Panc1 (cell line): ENCODE measurements at places on chromosomes 1 and 21.

DNA sequence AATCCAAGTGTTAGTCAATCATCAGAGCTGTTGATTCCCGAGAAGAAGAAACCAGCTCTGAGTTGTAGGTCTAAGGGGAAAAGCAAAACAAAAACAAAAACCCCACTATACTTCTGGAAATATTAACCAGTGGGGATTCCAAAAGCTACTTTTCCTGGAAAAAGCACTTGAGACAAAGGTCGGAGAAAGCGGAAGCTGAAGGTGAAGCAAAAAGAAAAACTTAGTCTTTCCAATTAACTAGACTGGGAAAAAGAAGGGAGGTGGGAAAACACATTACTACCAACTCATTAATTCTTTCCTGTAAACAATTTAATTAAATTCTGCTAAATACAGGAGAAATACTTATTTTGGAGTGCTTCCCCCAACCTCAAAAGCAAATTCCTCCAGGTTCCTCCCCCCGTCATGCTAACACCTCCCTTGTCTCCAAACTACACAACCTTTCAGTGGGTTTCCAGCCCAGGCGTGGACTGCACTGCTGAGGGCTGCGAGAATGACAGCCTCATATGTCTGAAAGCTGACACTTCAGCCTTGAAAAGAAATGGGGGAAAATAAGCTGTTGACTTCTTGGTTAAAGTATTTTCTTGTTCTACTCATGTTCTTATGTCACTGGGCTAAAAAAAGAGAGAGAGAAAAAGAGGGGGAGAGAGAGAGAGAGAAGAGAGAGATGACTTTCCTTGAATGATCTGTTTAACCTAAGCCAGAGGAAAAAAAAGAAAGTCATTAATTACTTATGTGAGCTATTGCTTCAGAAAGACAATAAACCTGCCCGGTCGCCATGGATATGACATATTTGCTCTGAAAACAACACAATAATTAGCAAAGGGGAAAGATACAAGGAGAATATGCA lies 5.1 kb downstream of the CASZ1 start:
- DNase-seq: no peak
- peak overlapping the region; percentile 76 for H3K27ac ChIP-seq
- peak overlapping the region; percentile 45 for H3K4me3 ChIP-seq
- peaks cover 46% of the 10 kb centered on the region for H3K4me1 ChIP-seq
- H3K36me3 ChIP-seq: no peaks in the 10 kb centered on the region
- no peaks in the 10 kb centered on the region for H3K27me3 ChIP-seq

DNA sequence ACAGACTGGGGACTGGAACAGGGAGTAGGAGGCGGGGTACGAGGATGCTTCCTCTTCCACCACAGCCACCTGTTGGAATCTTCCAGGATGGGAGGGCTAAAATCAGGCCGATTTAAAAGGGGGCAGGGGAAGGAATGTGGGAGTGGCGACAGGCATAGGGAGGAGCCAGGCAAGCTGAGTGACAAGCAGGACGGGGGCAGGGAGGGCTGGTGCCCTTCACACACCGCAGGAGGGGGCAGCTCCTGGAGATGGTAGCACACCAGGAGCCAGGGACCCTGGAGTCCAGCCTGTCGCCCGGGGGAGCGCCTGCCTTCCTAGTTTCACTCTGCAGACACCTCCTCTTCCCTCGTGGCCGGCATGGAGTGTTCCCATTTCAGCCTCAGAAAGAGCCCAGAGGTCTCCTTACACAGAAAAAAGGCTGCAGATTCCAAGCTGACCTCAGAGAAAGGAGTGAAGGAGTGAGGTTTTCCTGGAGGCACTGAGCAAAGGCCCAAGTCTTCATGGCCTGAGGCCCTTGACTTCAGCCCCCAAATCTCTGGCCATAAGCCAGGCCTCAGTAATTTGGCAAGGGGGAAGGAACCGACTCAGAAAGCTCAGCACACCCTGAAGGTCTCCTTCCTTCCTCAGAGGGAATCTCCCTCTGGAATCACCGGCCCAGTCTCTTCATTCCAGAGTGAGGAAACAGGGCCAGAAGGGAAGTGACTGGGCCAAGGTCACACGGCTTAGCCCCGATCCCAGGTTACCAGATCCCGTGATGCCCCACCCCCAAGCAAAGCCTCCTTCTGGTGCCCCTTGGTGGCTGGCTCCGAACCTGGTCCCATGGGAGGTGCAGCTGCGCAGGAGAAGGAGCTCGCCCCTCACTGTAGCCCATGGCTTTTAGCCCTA lies 8.1 kb downstream of the BLACAT1 start:
- peaks cover 13% of the 10 kb centered on the region for H3K4me1 ChIP-seq
- no peak for DNase-seq
- no peaks in the 10 kb centered on the region for H3K27me3 ChIP-seq
- no peak overlapping the region for H3K4me3 ChIP-seq

DNA sequence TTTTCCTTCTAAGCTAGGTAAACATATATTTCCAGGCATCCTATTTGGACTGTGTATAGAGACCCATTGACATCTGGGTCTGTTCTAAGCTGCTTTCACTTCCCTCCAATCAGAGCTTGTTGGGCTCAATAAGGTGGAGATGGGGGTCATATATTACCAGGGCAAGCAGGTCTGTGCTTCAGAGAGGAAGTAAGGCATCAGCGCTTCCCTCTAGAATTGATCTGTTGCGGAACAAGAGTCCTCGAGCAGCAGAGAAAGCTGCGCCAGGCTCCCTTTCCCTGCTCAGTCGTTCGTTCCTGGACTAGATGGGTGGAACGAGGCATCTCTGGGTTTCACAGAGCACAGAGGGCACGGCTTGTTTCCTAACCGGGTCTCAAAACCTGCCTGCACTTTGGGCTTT lies 63.5 kb downstream of the DISC1 start:
- H3K4me1 ChIP-seq: no peaks in the 10 kb centered on the region
- no peak overlapping the region for H3K27ac ChIP-seq
- no peak overlapping the region for H3K4me3 ChIP-seq
- DNase-seq: no peak
- H3K36me3 ChIP-seq: no peaks in the 10 kb centered on the region

GRCh38 chr1:47406966-47407365 lies 9.1 kb upstream of the FOXE3 start:
- H3K27ac ChIP-seq: no peak overlapping the region
- H3K4me1 ChIP-seq: no peaks in the 10 kb centered on the region
- H3K4me3 ChIP-seq: no peak overlapping the region
- no peaks in the 10 kb centered on the region for H3K27me3 ChIP-seq

- H3K4me3 ChIP-seq: no peak overlapping the region
- no peak overlapping the region for H3K27ac ChIP-seq
- H3K36me3 ChIP-seq: no peaks in the 10 kb centered on the region
- DNase-seq: no peak
- H3K27me3 ChIP-seq: no peaks in the 10 kb centered on the region
Observed at GRCh38 chr1:41931578-41931977, 12.9 kb upstream of the HIVEP3 start.

- H3K4me1 ChIP-seq: no peaks in the 10 kb centered on the region
- no peak overlapping the region for H3K27ac ChIP-seq
- no peak overlapping the region for H3K4me3 ChIP-seq
- no peaks in the 10 kb centered on the region for H3K36me3 ChIP-seq
Observed at GRCh38 chr1:165875171-165875570, 47.8 kb downstream of the UCK2 start.

DNA sequence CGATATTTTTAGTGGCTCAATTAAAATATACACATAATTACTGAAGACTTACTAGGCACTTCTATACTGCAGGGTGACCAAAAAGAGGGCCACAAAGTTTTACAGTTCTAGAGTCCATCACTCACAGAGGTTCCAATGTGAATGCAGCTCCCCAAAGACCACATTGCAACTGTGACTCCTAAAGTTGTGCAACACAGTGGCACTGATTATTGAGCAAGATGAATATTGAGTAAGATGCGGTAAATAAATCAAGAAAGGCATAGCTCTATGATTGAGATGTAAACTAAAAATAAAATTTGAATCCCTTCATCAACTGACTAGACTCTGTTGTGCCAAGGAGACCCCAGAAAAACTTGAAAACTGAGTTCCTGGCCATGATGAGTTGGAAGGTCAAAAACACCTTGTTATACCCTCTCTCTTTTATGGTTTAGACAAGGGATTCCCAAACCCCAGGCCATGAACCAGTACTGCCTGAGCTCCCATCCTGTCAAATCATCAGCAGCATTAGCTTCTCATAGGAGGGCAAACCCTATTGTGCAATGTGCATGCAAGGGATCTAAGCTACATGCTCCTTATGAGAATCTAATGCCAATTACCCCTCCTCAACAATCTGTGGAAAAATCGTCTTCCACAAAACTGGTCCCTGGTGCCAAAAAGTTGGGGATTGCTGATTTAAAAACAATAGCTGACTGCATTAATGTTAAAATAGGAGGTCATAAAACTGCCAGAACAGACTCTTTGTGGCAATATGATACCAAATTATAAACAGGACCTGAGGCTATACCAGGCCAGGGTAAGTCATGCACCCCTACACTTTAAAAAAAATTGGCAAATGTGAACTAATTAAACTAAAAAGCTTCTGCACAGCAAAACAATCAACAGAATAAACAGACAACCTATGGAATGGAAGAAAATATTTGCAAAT lies 94.3 kb downstream of the ADGRL4 start:
- H3K27ac ChIP-seq: no peak overlapping the region
- H3K4me1 ChIP-seq: no peaks in the 10 kb centered on the region
- DNase-seq: no peak
- H3K36me3 ChIP-seq: no peaks in the 10 kb centered on the region

- DNase-seq: no peak
- H3K4me1 ChIP-seq: no peaks in the 10 kb centered on the region
- no peak overlapping the region for H3K27ac ChIP-seq
- no peaks in the 10 kb centered on the region for H3K27me3 ChIP-seq
- peaks cover 33% of the 10 kb centered on the region for H3K36me3 ChIP-seq
Observed at GRCh38 chr1:224292419-224292818, 37.6 kb downstream of the NVL start.

- 0 out of 2 replicates have a peak, but pooled peaks cover 5% of the 10 kb centered on the region for H3K4me1 ChIP-seq
- H3K36me3 ChIP-seq: no peaks in the 10 kb centered on the region; the same call in none of the 2 replicates
- H3K27ac ChIP-seq: peak overlapping the region; percentile 85
- peaks cover 5% of the 10 kb centered on the region for H3K27me3 ChIP-seq
Observed at GRCh38 chr1:200038981-200039848, 11.7 kb downstream of the NR5A2 start.

DNA sequence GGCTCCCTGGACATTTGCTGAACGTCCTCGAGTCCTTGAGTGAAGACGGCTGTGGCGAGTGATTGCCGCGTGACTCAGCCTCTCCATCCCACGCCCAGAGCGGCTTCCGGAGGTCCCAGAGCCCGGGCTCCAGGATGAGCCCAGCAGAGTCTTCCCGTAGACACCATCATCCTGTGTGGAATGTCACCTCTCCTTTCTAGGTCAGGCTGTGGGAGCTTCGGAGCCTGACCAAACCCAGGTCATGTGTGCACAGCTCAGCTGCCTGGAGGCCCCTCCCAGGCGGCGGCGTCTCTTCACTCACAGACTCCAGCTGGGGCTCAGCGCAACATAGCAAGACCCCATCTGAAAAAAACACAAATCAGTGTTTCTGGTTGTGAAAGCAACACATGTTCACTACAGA lies 38.2 kb downstream of the PRKCZ start:
- no peaks in the 10 kb centered on the region for H3K4me1 ChIP-seq
- DNase-seq: no peak
- no peaks in the 10 kb centered on the region for H3K27me3 ChIP-seq
- H3K36me3 ChIP-seq: no peaks in the 10 kb centered on the region
- H3K27ac ChIP-seq: no peak overlapping the region

DNA sequence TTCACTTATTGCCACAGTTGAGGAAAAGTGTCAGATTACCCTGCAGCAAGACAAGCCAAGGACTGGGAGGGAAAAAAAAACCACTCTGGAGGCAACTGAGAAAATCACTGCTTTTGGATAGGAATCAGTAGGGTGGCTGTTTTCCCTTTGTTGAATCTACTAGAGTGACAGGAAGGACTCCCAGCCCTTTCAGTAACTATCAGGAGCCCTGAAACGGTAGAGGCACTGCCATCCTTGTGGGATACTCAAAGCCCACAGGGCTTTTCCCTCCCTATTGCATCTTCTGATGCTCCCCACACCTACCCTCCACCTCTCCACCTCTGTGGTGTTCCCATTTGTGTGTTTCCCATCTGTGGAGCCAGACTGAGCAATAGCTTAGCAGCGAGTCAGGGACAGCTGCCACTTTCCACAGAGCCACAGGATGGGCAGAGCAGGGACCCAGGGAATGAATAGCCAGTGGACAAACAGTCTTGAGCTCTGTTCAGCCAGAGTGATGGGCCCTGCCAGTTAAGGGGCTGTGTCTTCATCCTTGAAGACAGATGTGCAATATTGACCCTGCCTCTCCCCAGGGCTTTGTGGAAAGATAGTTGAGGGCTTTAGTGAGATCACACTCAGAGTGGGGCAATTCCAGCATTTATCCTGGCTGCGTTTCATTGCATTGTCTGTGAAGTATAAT lies 13.9 kb downstream of the UBIAD1 start:
- no peaks in the 10 kb centered on the region for H3K36me3 ChIP-seq
- DNase-seq: no peak
- no peaks in the 10 kb centered on the region for H3K27me3 ChIP-seq
- no peak overlapping the region for H3K27ac ChIP-seq
- no peak overlapping the region for H3K4me3 ChIP-seq

DNA sequence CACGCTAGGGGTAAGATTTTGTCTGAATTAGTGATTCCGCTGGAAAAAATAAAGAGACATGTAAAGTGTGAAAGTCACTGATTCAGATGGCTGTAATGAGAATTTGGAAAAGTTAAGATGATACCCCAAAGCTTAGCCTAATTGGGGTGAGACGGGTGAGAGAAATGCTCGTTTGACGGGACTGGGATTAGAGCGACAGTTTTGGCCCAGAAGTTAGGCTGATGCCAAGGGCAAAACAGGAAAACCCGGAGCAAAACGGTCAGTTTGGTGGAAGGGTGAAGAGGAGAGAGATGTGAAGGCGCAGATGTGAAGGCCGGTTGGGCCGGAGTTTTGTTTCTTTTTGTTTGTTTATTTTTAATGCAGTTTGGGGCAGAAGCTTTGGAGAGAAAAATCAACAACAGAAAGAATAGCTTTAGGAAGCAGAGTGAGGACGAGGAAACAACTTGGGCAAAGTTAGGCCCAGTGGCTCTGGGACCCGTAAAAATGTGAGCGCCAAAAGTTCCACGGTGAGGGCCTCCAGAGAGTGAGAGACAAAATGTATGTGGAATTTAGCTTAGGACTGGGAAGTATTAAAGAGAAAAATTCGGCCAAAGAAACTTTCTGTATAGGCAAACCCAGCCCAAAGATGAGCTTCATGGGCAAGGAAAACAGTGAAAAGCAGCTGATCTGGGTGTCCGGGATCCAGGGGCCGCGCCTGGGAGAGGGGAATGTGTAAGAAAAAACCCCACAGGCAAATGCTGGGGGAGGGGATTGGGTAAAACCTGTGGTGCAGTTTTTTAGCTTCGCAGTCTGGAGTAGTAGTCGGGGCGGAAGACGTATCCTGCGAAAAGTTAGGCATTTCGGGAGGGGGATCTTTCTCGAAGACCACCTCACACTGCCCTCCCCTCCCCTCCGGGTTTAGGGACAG lies 1.2 kb downstream of the DMRTA2 start:
- no peaks in the 10 kb centered on the region for H3K4me1 ChIP-seq
- H3K36me3 ChIP-seq: no peaks in the 10 kb centered on the region
- H3K27me3 ChIP-seq: no peaks in the 10 kb centered on the region; the same call in 1 of the 2 replicates
- H3K27ac ChIP-seq: no peak overlapping the region
- DNase-seq: no peak
